ENCODE measurements at places on chromosomes 3 and 15.

GRCh38 chr3:145244327-145244726 lies 916.7 kb downstream of the PLOD2 start:
- no peak for DNase-seq

DNA sequence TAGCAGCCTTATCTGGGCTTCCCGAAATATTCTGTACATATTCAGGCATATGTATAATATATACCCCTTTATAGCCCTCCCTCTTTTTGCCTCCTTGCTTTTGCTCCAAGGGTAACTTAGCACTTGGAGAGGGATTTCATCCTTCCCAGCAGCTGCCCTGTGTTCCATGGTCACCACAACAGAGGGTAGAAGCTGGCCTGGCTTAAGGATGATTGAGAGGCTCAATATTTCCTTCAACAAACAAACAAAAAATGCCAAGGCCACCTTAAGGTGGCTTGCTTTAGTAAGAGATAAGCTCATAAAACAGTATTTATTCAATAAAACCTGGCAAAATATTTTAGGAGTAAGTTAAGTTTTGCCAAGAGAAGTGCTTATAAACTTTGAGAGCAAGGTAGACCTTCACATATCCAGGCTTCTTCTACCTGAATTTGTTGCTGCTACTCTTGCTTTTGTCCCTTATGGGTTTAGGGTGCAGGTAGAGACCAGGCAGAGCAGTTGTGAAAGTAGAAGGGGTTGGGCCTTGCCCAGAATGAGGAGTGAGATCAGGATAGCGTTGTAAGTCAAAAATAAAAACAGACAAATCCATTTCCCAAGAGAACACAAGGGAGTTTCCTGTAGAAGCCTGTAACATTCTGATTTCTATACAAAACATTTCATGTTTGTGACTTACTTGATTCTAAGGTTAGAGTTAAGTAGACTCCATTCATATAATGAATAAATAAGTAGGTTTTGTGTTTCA lies 52.7 kb upstream of the ATOSA start:
- no peak for DNase-seq

- no peak for DNase-seq
Observed at GRCh38 chr3:184538666-184539431, 22.7 kb upstream of the EPHB3 start.

DNA sequence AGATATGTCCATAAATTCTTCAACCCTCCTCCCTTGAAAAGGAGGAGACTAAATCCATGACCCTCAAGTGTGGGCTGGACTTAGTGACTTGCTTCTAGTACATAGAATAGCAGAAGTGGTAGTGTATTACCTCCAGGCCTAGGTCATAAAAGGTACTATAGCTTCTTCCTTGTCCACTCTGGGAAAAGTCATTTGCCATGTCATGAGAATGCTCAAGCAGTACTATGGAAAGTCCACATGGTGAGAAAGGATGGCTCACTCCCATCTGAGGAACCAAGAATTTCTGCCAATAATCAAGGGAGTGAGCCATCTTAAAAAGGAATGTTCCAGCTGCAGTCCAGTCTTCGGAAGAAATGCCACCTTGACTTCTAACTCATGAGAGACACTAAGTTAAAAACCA lies 10.5 kb upstream of the ILDR1 start:
- no peak for DNase-seq

DNA sequence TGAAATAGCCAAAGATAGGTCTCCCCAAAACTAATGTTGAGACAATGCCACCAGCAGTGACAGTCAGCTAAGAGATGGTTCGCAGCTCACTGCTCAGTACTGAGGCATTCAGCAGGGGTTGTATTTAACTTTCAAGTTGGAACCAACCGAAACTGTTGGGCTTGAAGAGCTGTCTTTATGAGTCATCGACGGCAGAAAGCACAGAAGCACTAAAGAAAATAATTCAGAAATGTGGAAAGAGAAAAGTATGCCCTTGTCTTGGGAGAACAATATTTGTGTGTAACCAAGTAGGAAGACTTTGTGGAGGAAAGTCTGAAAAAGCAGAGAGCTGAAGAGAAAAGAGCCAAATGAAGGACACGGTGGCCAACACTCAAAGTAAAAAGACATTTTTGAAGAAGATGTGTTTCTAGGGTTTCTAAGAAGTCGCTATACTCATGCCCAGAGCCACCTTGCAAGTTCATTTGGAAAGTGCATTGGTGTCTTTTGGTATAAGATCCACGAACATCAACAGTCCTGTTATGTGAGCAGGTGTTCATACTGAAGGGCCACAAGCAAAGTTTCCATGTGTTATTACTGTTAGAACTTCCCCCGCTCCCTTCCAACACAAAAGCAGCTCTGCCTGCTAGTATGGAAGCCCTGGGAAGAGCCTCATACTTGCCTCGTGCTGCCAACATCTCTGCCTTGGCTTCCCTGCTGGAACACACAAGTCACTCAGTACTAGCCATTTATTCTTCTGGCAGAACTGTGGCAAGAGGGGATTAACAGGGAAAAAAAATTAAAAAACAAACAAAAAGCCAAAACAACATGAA lies 4.1 kb upstream of the RARB start:
- DNase-seq = no peak

DNA sequence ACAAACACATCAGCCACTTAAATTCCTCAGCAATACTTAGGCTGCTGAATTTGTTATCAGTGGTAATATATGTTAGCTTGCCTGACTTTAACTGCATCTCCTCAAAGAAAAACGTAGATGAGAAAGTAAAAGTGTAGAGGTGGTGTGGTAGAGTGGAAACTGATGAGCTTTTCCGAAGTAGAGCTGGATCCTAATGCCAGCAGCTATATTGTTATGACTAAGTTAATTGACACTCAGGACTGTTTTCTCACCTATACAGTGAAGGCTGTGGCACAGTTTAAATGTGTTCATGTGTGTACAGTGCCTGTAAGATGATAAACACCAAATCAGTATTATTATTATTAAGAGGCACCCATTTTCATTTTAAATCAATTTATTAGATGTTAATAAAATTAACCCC lies 174.9 kb downstream of the TNIK start:
- no peak for DNase-seq

DNA sequence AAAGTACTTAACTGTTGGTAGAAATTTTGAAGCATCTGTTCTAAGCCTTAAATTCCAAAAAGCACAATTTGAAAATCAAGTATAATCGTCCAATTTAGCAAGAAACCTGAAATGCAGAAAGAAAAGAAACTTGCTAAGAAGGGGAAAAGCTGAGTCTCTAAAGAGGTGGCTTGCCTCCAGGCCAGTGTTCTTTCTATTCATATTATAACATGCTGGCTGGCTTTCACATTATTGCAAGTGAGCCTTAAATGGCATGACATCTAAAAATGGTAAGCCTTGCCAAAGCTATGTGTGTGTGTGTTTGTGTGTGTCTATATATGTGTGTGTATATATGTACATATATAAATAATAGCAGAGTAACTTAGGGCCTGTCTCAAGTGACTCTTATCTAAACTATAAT lies 89.5 kb downstream of the FGF12 start:
- no peak for DNase-seq
